ENCODE measurements at places on chromosomes 5 and 9.

GRCh38 chr9:71446106-71446472 lies 322.2 kb downstream of the CEMIP2 start:
- no peak for DNase-seq

DNA sequence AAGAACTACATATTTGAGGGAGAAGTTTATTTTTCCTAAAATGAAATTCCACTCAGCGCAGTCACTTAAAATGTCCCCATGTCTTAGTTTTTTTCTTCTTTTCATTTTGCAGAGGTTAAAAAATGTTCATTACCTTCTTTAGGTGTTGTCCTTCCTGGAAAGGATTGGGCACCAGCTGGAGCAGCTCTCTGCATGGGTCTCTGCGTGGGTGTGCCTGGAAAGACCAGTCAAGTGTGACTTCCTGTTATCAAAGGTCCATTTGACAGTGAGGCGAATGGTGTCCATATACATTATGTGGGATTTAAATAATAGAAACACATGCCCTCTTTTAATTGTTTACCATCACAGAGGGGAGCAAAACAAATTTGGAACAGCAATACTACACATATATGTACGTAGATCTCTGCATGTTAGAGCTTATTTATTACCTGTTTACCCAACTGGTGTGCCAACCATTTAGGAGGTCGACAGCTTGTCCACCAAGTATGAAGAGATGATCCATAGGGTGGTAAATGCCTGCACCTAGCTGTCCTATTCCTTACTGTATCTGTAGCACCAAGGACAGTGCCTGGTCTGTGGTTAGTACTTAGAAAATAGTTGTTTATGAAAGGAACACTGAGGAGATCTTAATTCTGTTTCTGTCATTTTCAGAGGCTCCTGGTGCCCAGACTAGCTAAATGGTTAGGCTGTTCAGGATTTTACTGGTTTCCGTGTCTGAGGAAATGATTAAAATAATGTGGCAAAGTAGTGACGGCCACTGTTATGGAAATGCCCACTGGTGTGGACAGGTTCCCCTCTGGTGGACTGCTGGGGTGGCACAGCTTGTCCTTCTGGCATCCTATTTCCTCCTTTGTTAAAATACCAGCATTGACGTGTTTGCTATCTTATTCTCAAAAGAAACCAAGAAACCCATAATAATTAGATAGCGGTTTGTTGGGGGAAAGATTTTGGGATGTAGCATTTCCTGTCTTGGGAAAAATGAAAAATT lies 200.4 kb downstream of the MAST4 start:
- DNase-seq, result no peak

DNA sequence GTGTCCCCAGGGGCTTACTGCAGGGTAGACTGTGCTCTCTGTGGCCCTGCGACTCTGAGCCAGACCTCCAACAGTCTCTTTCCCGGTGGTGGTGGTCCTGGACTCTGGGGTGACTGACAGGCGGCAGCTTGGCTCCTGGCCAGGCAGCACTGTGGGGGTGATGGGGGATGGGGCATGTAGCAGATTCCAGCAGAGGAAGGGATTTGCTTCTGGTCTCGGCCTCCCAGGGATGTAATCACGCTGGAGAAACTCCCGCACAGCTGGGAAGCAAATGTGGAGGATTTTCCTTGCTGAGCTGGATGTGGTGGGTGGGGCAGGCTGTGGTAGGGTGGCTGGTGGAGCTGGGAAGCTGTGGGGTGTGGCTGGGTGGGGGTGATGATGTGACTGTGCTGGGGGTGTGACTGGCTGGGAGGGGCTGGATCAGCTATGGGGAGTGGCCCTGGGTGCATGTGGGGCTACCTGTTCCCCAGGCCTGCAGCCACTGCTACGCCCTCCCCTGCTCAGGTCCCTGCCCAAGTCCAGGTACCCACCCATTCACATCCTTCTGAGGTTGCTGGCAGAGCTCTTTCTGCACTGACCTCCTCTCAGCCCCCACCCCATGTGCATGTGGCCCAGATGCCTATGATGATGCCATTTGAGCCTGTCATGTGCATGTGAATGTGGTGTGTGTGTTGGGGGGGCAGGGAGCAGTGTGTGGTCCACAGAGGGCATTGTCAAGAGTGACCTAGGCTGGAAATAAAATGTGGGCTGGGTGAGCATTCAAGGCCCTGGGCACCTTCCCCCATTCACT lies 3.8 kb downstream of the NDST1 start:
- DNase-seq, result no peak

- no peak for DNase-seq
These were observed 20.8 kb downstream of the SARDH start for GRCh38 chr9:133717113-133718031.

- DNase-seq, result peak; percentile 3
These were observed at the start of gene MYO10 for GRCh38 chr5:16936150-16936988. Gene MYO10, minus strand, starts transcription at chr5:16936288. Its CDS starts 480 bp downstream, at chr5:16935808.

- DNase-seq, result no peak
These were observed 18.3 kb upstream of the TCOF1 start for GRCh38 chr5:150339165-150339564.

DNA sequence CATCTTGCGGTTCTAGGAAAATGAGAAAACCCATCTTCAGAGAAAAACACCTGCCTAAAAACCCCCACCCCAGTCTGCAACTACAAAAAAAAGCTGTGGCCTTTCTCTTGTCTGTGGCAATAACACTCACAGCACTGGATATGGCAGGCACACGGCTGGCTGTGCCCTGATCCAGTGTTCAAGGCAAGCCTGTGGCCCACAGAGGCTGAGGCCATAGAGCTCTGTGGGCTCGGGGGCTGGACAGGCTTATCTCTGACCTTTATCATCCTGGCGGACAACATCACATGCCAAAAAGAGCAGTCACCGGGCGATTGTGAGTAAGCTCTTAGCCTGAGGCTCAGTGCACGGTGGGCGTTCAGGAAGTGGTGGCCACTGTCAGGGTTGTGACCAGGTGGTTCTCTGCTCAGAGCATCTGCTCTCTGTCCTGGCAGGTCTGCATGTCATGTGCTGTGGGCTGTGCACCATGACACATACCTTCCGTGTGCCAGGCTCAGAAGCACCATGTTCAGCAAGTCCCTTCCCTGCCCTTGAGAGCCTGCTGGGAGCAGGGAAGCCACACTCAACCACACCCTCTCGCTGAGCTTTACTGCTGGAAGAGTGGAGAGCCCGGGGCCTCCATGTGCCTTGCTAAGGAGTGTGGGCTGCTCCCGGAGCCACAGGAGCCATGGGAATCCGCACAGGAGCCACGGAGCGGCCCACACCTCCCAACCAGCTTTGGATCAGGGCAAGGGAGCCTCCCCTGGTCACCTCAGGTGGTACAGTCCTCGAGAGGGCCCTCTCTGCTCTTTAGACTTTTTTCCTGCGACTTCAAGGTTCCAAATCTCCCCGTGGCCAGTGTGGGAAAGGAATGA lies 34.6 kb upstream of the WDR38 start:
- DNase-seq, result no peak
